ENCODE measurements at places on chromosomes 3 and 15.
A peak's percentile ranks its signal among the peaks of the same experiment; 100 is the strongest.

GRCh38 chr3:23481616-23482278 is 278.6 kb downstream of the UBE2E2 start:
- DNase-seq: no peak

DNA sequence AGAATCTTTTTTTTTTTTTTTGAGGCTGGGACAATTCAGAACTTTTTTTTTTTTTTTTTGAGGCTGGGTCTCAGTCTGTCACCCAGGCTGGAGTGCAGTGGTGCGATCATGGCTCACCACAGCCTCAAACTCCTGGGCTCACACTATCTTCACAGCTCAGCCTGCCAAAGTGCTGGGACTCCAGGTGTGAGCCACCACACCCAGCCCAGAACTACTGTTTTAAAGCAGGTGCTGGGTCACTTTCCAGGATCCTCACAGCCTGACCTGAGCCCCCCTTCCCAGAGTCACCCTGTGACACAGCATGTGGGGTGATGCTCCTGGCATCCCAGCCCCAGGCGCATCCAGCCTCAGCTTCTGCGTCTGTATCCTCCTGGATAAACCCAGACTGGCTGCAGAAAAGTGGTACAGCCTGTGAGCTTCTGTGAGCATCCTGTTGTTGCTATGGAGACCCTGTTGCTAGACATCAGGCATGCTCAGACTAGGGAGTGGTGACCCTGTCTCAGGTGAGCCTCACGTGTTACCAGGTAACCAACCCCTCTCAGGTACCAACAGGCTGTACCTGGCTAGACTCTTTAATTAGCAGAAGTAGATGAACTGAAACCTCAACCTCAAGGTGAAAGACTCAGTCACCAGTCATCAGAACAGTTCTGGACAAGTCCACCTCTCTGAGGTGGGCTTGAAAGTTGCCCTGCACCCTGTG is 15.0 kb downstream of the KLF13 start:
- no peak for DNase-seq

- no peak for DNase-seq
These were observed 13.2 kb downstream of the FGD5 start for GRCh38 chr3:14831916-14832450.

- peak; percentile 23 for DNase-seq
These were observed 112.9 kb upstream of the SLC6A11 start for GRCh38 chr3:10702961-10703740.

DNA sequence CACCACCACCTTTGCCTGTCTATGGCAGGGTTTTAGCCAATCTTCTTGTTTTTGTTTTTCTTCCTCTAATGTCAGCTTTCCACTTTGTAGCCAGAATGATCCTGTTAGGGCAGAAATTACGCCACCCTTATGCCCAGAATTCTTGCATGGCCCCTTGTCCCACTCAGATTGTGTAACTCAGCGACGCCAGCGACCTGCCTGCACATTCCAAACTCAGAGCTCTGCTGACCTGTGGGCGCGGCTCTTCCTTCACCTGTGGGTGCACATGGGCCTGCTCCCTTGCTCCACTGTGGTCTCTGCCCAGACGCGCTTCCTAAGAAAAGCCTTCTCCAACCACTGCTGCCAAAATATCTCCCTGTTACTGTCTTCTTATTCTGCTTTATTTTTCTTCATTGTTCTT is 45.0 kb downstream of the MED12L start:
- no peak for DNase-seq

- DNase-seq: no peak
These were observed 41.6 kb upstream of the DLG1 start for GRCh38 chr3:197339841-197340520.

DNA sequence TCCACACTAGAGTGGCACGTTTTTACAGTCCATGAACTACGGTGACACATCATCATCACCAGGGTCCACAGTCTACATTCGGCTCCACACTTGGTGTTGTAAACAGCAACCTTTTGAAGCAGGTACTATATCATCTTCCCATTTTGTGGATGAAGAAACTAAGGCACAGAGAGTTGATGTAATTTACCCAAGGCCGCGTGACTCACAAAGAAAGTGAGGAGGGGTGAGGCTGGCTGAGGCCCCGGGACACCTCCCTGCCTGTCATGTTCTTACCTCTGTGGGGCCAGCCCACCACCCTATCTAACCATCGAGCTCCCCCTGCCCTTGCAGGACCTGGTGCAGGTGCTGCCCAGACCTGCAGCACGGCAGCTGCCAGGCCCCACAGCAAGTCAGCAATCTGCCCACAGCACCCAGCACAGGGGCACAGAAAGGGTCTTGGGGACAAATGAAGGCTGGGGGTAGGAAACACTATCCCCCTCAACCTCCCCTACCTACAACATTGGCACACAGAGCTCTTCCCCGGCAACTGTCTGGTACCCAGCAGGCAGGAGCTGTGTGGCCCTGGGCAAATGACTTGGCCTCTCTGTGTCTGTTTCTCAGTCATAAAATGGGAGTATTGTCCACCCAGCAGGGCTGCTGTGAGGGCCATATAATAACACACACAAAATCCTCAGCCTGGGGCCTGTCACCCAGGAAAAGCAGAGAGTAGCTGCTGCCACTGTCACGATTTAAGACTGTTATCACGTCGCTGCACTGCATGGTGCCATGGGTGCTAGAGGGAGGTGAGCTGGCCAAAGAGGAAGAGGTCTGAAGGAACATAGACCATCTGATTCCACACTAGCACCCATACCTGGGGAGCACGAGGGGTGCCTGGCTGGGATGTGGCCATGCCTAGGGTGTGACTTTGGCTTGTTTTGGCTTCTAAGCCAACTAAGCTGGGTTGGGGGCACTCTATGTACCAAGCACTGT is 115.1 kb downstream of the IQSEC1 start:
- no peak for DNase-seq

- DNase-seq: no peak
These were observed 29.4 kb upstream of the GUCA1C start for GRCh38 chr3:108983051-108983450.

DNA sequence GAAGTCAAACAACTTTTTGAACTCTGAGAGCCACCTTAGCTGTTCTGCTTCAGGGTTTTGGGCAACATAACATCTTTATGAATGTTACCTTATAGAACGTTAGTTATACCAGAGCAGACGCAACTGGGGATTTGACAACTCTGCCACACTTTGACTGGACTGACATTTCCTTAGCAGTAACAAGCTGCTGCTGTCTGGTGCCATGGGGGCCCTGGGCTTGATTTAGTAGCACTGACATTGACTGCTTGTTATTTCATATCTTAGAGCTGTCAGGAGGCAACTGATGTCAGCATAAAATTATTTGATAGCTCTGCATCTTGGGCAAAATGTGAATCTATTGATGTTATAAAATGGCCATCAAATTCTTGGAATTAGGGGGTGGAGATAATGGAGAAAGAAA is 285.4 kb downstream of the ROBO2 start:
- DNase-seq: no peak

GRCh38 chr15:77042245-77042919 is 28.5 kb downstream of the TSPAN3 start:
- DNase-seq: no peak

DNA sequence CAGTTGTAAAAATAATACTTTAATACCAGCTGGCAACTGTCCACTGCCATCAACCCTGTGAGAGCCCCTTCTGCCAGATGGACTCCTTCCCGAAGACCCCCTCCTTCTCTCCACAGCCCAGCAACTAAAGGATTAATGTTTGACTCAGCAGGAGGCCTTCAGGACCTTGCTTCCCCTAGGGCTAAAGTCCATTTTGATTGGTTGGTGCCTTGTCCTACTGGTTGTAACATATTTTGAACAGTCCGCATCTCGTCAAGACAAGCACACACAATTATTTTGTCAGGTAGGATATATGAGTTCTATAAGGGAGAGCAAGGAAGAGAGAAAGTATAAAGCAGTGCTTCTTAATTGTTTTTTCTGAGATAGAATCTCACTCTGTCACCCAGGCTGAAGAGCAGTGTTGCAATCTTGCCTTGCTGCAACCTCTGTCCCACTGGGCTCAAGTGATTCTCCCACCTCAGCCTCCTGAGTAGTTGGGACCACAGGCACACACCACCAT is 18.6 kb downstream of the ACOX2 start:
- no peak for DNase-seq

- DNase-seq: no peak
These were observed 30.9 kb upstream of the ARRDC4 start for GRCh38 chr15:97929456-97930229.

GRCh38 chr3:177934001-177934891 is 602.0 kb upstream of the KCNMB2 start:
- no peak for DNase-seq

DNA sequence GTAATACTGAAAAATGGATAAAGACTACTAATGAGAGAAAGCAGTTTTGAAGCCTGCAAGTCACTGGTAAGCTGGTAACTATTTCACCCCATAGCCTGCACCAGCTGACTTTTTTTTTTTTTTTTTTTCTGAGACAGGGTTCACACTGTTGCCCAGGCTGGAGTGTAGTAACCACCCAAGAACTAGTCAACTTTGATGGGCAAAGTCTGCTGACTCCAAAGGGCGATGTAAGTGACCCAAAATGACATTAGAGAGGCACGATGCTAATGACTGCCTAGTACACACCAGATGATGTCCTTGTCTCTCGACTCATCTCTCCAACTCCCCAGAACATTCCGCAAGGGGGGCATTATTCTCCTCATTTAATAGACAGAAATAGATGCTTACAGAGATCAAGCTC is 12.9 kb upstream of the TMEM41A start:
- no peak for DNase-seq

GRCh38 chr3:153688301-153689120 is 432.7 kb upstream of the ARHGEF26 start:
- DNase-seq: no peak

DNA sequence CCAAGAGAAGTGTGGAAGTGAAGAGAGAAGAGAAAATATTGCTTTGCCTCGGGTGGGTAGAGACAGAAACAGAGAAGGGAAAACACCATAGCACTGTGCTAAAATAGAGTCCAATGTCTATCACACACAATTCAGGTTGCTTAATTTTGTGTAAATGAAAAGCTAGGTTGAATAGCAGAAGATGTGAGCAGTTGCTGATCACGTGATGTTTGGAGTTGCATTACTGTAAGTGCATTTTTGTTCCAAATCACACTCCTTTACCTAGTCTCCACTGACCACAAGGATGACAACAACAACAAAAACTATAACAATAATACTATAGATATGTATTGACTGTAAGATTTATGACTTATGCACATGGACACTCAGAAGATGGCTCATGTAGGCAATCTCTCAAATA is 683.2 kb downstream of the AGBL1 start:
- no peak for DNase-seq

- DNase-seq: peak; percentile 65
These were observed 1.8 kb upstream of the SCN5A start for GRCh38 chr3:38651153-38651789.

GRCh38 chr3:138594935-138595610 is 1.0 kb upstream of the CEP70 start:
- no peak for DNase-seq

GRCh38 chr3:58898513-58898912 is 151.3 kb downstream of the CFAP20DC start:
- no peak for DNase-seq

- DNase-seq: no peak
These were observed 47.2 kb upstream of the TEX55 start for GRCh38 chr3:119098619-119099222.

GRCh38 chr3:177251755-177252154 is 54.5 kb upstream of the TBL1XR1 start:
- no peak for DNase-seq

- DNase-seq: no peak
These were observed 596.7 kb downstream of the FGF12 start for GRCh38 chr3:192130534-192131132.

DNA sequence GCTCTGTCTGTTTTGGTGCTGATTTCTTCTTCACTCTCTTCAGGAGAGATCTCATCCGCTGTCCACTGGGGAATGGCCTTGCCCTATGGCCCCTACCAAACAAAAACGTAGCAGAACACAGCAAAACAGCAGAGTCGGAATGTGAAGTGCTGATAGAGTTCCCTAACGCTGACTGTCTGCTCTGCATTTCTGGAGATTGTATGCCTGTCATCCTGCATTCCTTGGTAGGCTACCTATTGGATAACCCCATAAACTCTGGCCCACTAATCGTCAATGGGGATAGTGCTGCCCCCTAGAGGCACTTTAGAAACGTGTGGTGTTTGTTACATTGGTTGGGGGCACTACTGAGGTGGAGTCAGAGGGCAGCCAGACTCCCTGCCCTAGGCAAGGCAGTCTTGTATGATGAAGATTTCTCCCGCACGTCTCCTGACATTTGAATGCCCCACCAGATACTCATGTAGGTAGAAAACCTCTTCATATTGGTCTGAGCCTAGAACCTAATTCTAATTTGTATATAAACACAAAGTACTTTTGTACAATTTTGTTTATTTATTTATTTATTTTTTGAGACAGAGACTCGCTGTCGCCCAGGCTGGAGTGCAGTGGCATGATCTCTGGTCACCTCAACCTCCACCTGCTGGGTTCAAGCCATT is 15.6 kb upstream of the MAGEF1 start:
- DNase-seq: no peak

All from activated T-cell treated with anti-CD3 and anti-CD28 coated beads for 48 hours (primary cell).